Activated CD4-positive, alpha-beta T cell treated with anti-CD3 and anti-CD28 coated beads for 24 hours (primary cell): ENCODE measurements at places on chromosomes 1 and 21.

- DNase-seq = no peak
Observed at GRCh38 chr1:201783572-201783971, 45.4 kb upstream of the IPO9 start.

- DNase-seq = no peak
Observed at GRCh38 chr1:181260994-181261393, 172.5 kb downstream of the IER5 start.

DNA sequence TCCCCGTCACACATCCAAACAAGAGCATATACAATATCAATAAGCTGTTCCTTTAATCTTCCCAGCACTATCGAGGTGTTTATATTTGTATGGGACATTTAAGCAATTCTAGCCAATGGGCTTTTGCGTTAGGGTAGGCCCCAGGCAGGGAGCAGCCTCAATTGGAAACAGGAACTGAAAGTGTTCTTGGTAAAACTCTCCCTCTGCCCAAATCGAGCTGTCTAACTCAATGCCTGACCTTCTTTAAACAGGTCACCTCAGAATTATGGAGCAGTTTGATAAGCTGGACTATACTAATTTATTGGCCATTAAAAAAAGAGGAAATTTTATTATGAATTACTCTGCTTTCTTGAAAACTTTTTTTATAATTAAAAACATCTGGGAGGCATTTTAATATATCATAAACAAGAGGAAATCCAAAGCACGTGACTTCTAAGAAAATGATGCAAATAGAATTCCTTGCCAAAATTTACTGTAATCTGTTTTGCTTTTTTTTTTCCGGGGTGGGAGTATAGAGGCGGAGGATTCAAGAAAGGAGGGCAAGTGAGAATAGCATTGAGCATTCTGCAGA lies 498.1 kb downstream of the LMO4 start:
- no peak for DNase-seq

- no peak for DNase-seq
Observed at GRCh38 chr1:108718927-108719655, 6.4 kb downstream of the FNDC7 start.

DNA sequence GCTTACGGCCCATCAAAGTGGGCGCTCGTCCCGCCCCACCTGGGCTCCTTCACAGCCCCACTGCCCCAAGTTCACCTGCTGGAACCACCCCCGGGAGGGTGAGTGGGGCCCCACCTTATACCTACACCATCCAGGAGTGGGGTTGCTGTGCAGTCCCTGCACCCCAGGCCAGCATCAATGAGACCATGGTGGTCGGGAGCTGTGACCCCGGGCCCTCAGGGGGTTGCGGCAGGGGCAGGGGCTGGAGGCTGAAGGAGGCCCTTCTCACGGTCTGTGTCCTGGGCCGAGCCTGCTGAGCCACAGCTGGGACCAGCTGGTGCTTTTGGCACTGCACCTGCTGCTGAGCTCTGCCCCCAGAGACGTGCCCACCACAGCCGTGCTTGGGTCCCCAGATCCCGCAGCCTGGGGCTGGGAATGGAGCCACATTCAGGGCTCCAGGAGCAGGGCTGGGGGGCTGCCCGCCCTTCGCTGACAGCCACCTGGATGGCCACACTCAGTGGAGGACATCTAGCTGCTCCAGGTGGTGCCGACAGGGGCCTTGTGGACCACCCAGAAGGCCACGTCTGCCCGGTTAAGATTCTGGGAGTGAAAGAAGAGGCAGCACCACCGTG lies 17.4 kb downstream of the ACTRT2 start:
- DNase-seq = no peak

DNA sequence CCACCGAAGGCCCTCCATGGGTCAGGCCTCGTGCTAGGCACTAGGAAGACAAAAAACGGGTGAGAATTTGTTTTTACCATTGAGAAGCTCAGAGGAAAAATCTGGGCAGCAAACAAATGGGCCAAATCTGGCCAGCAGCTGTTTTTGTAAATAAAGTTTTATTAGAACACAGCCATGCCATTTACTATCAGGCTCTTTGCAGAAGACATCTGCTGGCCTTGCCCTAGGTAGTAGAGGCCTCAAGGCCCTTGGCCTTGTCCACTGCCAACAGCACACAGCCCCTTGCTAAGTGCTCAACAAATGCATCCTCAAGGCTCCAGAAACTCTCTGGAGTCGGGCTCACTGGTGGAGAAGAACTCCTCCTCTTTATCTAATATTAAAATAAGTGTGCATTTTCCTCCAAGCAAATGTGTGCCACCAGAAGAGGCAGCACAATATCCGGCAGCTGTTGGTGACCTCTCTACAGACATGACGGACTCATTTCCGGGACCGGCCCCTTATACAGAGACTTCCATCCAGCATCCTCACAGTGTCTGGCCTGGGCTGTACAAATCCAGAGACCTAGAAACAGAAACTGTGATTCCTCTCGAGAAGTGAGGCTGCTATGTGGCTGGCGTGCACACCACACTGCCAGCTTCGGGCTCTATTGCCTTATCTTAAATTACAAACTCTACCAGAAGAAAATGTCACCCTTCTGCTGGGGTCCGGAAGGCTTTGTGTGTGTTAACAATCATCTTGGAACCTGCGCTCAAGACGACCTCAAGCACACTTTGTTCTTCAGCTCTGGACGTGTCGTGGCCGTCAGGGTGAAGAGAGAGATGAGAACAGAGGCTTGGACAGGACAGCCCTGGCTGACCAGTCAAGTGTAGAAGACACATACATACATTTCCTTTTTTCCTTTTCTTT lies 203.9 kb downstream of the TOMM20 start:
- DNase-seq = no peak

- DNase-seq = no peak
Observed at GRCh38 chr21:29638138-29638537, 301.7 kb downstream of the GRIK1 start.

DNA sequence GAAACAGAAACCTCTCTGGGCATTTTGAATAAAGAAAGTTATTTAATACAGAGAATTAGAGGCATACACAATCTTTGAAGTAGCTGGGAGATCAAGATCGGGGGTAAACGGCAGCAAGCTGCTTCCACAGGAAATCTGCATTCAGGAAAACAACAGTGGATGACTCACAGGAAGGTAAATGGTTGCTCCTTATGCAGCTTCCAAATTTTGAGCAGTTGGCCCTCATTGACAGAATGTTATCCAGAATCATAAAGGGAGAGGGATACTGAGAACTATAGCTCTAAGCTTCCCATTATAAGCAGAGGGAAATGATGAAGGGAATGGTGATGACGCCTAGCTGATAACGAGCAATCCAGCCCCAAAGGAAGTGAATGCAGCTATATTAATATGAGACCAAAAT lies 28.6 kb downstream of the ZMYND12 start:
- no peak for DNase-seq

GRCh38 chr1:43303471-43304313 lies 2.9 kb downstream of the TIE1 start:
- no peak for DNase-seq

DNA sequence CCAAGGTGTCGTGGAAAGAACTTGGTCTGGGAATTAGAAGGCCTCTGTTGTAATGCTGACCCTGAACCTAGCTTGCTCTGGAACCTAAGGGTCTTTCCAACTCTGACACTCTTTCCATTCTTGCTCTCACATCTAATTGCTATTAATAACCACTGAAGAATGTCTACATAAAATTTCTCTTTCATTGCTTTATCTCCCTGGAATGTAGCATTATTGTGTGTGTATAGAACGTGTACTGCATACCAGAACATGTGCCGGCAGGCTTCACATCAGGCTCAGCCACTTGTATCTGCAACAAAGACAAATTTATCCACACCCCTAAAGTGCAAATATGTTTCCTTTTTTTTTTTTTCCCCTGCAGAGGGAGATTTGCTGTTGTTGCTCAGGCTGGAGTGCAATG lies 13.9 kb upstream of the LAX1 start:
- DNase-seq = no peak
